ENCODE measurements at places on chromosomes 5 and 9.

GRCh38 chr5:112174959-112175594 lies 244.0 kb downstream of the EPB41L4A start:
- H3K27ac ChIP-seq: no peak overlapping the region
- H3K4me3 ChIP-seq: no peak overlapping the region
- no peaks in the 10 kb centered on the region for H3K36me3 ChIP-seq
- DNase-seq: no peak

DNA sequence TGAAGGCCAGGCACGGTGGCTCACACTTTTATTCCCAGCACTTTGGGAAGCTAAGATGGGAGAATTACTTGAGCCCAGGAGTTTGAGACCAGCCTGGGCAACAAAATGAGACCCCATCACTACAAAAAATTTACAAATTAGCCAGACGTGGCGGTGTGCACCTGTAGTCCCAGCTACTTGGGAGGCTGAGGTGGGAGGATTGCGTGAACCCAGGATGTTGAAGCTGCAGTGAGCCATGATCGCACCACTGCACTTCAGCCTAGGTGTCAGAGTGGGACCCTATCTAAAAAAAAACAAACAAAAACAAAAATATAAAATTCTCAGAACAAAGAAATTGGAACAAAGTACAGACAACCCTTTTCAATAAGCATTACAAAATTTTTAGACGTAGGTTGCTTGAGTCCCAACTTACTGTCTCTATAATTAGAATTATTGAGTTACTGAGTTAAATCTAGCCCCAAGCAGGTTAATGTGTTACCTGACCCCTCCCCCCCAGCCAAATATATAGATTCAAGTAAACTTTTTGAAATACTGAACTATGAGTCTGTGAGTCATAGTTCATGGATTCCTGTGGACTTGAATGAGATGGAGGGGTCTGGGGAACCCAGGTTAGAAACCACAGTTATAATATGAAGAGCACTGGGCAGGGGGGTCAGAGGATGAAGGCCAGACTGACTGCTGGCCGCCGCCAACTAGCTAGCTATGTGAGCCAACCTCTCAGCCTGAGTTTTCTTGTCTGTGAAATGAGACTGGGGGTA lies 173.1 kb downstream of the AOPEP start:
- H3K27me3 ChIP-seq: no peaks in the 10 kb centered on the region
- peak overlapping the region; percentile 74 for H3K27ac ChIP-seq

DNA sequence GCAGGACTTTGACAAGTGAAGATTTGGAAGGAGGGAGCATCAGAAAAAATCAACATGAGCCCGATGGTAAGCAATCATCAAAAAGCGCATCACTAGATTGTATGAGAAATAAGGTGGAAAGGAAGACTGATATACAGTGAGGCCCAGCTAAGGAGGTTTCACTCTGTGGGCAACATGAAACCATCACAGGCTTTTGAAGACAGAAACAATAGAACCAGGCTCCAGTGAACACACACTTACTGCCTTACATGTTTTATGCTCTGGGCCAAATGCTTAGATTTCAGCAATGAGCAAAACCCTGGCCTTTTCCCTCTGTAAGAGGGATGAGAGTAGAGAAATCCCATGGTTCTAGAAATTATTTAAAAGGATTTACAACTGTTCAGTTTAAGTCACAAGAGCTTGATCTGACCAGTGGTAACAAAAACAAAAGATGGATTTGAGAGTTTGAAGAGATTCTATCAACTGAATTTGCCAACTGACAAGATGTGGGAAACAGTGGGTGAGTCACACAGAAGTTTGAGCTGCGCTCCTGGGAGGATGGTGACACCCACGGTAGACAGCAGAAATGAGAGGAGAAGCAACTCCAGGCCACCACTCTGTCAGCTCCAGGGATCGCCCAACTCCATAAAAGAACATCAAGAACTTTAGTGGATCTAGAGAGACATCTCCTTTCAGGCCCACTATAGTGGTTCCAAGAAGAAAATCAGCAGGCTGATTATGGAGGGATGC lies 261.8 kb downstream of the MCTP1 start:
- no peaks in the 10 kb centered on the region for H3K4me1 ChIP-seq
- H3K27ac ChIP-seq: no peak overlapping the region
- no peaks in the 10 kb centered on the region for H3K27me3 ChIP-seq
- no peak for DNase-seq
- no peaks in the 10 kb centered on the region for H3K36me3 ChIP-seq
- H3K4me3 ChIP-seq: no peak overlapping the region

GRCh38 chr5:82011761-82012160 lies 39.9 kb downstream of the ATG10 start:
- H3K27ac ChIP-seq: no peak overlapping the region
- no peaks in the 10 kb centered on the region for H3K27me3 ChIP-seq
- no peaks in the 10 kb centered on the region for H3K4me1 ChIP-seq
- peak; percentile 55 for DNase-seq

DNA sequence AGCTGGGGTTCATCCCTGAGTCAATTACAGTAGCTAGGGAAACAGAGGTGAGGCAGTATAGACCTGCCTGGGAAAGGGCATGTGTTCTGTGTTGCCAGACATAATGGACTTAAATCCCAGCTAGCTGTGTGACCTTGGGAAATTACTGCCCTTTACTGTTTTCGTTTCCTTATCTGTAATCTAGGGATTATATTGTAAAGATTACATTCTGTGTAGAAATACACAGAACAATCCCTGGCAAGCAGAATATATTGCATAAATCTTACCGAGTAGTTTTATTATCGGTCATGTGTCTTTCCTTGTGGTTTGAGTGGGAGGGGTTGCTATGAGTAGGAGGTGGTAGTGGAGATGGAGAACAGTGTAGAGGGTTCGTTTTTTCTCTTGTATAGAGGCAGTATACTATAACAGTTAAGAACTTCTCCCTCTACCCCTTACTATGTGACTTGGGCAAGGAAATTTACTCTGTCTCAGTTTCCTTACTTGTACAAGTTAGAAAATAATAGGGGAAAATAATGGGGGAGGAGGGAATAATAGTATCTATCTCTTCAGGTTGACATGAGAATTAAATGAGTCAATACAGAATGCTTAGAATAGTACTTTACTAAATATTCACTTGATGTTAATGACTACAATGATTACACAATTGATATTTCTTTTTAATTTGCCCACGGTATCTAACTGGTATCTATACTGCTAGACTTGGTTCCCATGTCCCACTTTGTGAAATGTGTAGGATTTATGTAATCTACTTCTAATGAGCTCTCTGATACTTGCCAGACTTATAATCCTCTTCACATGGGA lies 7.1 kb upstream of the DMXL1 start:
- H3K4me1 ChIP-seq: no peaks in the 10 kb centered on the region
- no peak overlapping the region for H3K4me3 ChIP-seq
- no peaks in the 10 kb centered on the region for H3K27me3 ChIP-seq
- H3K36me3 ChIP-seq: no peaks in the 10 kb centered on the region
- H3K27ac ChIP-seq: no peak overlapping the region

DNA sequence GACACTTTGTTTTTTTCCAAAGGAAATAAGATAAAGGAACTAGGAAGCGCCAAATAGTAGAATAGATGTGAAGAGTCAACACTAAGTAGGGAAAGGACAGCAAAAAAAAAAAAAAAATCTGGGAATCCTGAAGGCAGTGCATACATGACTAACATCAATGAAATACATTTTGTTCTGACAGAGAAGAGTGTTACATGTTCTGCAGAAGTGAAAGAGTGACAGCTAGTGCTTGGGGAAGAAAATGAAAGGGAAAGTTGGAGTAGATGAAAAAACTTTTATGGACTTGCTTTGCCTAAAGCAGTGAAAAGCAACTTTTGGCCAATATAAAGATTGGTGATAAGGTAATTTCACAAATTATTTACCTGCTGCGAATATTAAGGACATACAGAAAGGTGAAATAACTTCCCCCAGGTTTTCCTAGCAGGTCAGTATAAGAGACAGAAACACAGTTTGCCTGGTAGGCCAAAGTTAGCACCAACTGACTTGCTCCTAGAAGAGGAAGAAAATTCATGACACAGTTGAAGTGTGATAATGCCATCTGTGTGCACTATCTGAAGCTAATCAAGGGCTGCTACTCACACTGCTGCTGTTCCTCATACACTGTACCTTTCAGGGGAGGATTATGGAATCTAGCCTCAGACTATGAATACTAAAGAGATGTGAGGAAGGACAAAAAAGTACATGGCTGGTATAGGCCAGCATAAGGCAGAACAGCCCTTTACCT lies 38.6 kb downstream of the RANBP6 start:
- H3K4me1 ChIP-seq: no peaks in the 10 kb centered on the region
- no peak overlapping the region for H3K27ac ChIP-seq
- H3K36me3 ChIP-seq: no peaks in the 10 kb centered on the region
- H3K27me3 ChIP-seq: no peaks in the 10 kb centered on the region
- no peak for DNase-seq

DNA sequence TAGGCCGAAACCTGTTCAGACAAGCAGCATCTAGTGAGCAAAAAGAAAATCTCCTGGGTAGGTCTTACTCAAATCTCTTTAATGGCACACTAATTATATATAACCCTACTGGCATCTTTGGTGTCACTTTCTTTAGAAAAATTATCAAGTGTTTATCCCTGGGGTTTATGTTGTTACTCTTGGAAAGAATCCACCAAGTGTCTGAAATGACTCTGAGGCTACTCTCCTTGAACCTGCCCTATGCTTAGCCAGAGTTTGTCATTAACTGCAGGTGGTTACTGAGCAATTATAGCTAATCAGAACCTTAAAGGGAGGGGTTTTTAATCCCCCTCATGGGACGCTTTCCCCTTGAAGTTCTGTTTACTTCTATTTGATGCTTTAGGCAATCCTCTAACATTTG lies 381.9 kb downstream of the PLK2 start:
- H3K36me3 ChIP-seq: no peaks in the 10 kb centered on the region
- H3K4me1 ChIP-seq: no peaks in the 10 kb centered on the region
- no peaks in the 10 kb centered on the region for H3K27me3 ChIP-seq
- DNase-seq: no peak

DNA sequence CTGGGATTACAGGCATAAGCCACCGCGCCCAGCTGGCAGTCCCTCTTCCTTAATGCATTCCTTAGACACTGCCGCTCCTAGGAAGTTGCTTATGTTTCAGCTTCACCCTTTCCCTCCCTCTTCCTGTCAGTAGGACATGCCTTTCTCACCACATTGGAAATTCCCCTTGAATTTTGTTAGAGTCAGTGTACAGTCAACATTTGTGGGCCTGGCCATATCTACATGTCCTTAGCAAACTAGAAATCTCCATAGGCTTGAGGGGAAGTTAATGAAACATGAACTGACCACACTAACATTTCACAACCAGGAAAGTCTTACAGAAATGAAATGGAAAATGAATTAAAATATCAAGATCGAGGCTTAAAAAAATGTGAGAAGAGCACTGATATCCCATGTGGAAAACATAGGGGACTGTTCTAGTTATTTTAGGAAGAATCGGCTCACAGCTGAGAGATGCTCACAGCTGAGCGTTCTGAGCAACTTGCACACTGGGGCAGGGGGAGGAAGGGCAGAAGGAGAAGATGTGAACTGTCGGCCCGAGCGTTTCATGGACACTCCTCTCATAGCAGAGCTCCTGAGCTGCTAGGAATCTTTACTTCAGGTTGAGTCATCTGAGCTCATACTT lies 21.1 kb upstream of the LVRN start:
- peak overlapping the region; percentile 12 for H3K4me3 ChIP-seq
- DNase-seq: peak; percentile 94
- no peaks in the 10 kb centered on the region for H3K4me1 ChIP-seq
- peak overlapping the region; percentile 77 for H3K27ac ChIP-seq
- no peaks in the 10 kb centered on the region for H3K36me3 ChIP-seq

- no peaks in the 10 kb centered on the region for H3K36me3 ChIP-seq
- H3K27me3 ChIP-seq: no peaks in the 10 kb centered on the region
- no peak overlapping the region for H3K4me3 ChIP-seq
- H3K27ac ChIP-seq: peak overlapping the region; percentile 72
- peak; percentile 99 for DNase-seq
Observed at GRCh38 chr5:76813982-76814562, 4.8 kb upstream of the F2RL1 start.

DNA sequence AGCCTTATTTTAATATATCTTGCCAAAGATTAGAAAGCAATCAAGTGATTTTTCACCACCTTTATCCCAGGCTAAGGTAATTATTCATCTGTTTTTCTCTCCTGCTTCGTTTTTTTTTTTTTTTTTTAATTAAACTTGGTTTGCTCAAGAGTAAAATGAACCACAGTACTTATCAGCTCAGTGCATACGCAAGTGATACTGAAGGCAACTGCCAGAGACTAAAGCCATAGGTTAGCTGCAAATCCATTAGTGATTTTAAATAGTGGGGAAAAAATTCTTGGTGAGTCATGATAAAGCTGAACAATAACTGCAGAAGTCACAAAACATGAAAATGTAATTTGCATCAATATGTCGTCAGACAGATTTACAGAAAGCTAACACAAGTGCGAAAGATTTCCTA lies 829.1 kb downstream of the PTPRD start:
- no peaks in the 10 kb centered on the region for H3K36me3 ChIP-seq
- peaks cover 3% of the 10 kb centered on the region for H3K4me1 ChIP-seq
